Tibial nerve (tissue), 4 donors: ENCODE measurements at places on chromosomes 11 and 22. TPM values are rescaled to one million over a fixed set of nuclear protein-coding genes. Genes with fewer than 3 reads are reported as not detected.

GRCh38 chr11:61962213-61963015 is 5.0 kb downstream of the FTH1 start:
- no peak for DNase-seq

GRCh38 chr11:113332638-113333329 is 18.4 kb downstream of the TTC12 start:
- no peak for DNase-seq

DNA sequence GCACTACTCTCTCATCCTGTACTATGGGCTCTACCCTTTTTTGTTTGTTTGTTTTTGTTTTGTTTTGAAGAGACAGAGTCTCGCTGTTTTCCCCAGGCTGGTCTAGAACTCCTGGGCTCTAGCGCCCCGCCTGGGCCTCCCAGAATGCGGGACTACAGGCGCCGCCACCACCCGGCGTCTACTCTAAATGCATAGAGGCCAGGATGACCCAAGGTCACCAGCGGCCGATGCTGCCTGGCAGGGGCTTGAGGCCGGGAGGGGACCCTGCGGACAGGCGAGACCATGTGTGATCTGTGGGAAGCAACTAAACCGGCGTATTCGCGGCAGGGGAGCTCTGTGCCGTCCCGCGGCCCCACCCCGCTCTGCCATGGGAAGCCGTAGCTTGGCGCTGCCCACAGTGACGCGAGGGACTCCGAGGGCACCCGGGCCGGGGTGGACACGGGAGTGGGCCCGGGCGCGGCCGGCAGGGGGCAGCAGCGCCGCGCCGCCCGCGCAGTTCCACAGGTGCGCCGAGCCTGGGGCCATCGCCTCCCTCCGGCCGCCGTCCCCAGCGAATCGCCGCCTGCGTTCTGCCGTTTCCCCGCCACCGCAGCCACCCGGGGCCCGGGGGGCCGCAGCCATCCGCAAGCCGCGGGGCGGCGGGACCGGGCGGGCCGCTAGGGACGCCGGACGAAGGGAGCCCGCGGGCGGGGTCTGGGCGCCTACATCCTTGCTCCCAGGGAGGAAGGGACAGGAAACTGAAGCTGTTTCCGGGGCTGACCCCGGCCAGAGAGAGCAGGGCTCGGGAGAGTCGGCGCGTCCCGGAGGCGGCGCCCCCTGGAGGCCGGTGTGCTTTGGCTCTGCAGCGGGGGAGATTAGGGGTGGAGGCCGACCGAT is 12.3 kb upstream of the HDHD5 start:
- DNase-seq = peak; percentile 54

DNA sequence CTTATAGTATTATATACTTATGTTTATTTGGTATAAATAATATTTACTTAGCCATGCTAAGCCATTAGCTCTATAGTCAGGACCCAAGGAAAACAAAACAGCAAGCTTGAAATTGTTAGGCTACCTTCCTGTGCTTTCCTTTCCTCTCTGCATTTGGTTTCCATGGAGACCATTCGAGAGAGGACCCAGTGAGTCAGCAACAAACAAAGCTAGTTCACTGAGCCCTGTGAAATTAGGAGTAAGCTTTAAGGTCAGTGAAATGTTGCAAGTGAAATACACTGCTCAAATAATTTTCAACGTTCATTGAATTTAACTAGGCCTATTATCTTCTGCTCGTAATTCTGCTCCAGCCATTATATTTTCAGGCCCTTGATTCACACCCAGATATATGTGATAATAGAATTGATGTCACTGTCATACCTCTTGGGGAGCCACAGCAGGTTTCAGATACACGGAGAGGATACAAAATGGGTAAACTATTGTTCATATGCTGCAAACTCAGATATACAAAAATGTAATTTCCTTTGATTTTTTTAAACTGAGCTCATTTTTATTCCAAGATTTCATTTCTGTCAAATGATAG is 9.1 kb upstream of the OR10D3 start:
- no peak for DNase-seq

DNA sequence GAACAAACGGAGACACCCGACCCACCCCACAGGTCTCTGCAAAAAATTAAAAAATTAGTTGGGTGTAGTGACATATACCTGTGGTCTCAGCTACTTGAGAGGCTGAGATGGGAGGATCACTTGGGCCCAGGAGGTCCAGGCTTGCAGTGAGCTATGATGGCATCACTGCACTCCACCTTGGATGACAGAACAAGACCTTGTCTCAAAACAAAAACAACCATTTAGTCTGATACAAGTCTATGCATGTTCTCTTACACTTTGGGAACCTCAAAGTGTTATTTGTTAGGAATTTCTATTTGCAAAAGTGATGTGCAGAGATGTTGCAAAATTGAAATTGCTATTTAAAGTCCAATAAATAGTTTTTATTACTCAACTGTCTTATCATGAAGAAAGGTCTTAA is 14.3 kb downstream of the ATG13 start:
- DNase-seq = no peak

Gene C11orf87
- total RNA-seq = not detected

DNA sequence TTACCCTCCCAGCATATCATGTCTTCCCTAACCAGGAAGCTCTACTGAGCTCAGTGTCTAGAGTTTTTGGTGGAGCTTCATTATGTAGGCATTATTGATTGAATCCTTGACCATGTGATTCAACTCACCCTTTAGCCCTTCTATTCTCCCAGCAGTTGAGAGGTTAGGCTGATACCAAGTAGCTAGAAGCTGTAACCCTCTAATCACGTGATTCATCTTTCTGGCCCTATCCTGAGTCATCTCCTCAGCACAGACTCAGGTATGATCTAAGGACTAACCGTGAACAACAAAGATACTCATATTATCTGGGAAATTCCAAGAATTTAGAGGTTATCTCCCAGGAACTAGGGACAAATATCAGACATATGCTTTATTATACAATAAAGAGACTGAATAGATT is 625.5 kb downstream of the JRKL start:
- no peak for DNase-seq

DNA sequence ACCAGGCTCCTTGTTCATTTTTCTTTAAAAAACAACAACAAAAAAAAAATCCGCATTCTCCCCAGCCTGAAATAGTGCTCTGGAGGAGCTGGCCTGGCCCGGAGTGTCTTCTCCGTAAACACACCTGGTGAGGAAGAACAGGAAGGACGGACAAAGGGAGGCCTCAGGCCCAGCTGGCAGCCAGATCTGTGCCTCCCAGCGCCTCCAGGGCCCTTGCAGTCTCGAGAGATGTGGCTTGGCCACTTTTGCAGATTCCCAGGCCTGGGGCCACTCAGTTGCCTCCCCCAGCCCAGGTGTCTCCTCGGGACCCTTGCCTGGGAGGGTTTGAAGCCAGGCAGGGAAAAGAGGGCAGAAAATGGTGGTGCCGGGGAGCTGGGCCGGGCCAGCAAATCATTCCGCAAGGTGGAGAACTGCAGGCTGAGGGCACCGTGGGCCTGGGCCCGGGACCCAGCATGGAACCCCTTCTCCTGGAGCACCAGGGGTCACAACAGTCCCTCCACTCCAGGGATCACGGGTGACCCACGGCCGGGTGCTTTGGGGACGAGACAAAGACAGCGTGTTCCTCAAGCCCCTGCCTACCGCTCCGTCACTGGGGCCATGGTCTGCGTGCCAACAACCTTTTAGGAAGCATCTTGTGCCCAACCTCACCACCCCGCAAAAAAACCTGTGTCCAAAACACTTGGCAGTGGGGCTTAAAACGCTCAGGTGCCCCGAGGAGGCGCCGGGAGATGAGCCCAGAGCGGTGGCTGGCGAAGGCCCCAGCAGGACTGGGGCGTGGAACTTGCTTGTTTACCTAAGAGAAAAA is 67.1 kb upstream of the WNT7B start:
- no peak for DNase-seq

GRCh38 chr11:69922596-69923111 is 103.4 kb upstream of the FGF3 start:
- no peak for DNase-seq

DNA sequence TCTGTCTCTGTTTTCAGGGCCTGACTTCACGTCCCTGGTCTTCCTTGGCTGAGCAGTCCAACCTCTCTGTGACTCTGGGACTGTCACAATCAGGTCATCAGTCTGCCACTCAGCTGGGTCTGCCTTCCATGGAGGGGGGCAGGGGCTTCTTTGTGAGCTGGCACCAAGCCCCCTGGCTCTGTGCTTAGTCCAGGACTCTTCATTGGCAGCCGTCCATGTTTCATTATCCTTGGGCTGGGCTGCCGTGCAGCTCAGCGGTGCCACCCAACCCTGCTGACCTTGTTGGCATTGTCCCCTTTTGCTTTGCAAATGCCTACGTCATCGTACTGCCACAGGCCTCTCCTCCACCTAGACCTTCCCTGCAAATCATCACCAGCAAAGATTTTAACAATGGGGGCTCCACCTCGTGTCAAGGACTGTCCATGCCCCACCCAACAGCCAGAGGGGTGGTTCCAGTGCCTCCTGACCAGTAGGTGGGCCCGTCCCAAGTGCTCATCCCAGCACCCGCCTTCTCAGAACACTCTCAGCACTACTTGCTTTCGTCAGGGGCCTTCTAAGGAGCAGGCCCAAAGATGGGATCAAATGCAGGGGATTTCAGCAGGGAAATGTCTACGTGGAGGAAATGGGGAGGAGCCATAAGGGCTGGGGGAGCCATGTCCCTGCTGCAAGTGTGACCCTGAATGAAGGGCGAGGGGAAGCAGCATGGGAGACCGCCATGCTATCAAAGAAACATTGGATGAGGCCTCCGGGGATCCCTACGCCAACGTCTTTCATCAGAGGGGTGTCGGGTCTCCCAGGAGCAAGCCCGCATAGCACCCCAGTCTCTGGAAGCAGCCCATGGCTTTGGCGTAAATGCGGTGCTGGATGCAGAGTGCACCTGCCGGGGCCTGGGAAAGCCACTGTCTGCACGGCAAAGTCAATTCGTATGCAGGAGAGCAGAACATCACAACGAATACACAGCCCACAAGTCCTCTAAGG is 18.2 kb downstream of the KRTAP5-6 start:
- no peak for DNase-seq

Gene CYTH4
- total RNA-seq = 14.9 TPM

- no peak for DNase-seq
These were observed 8.9 kb upstream of the FXYD2 start for GRCh38 chr11:117833401-117833891.

- no peak for DNase-seq
These were observed 1.7 kb downstream of the SMTN start for GRCh38 chr22:31082606-31083376.

- DNase-seq = no peak
These were observed 40.2 kb upstream of the CFAP300 start for GRCh38 chr11:102006835-102007566.

Gene WBP2NL
- 3.3 TPM for total RNA-seq

DNA sequence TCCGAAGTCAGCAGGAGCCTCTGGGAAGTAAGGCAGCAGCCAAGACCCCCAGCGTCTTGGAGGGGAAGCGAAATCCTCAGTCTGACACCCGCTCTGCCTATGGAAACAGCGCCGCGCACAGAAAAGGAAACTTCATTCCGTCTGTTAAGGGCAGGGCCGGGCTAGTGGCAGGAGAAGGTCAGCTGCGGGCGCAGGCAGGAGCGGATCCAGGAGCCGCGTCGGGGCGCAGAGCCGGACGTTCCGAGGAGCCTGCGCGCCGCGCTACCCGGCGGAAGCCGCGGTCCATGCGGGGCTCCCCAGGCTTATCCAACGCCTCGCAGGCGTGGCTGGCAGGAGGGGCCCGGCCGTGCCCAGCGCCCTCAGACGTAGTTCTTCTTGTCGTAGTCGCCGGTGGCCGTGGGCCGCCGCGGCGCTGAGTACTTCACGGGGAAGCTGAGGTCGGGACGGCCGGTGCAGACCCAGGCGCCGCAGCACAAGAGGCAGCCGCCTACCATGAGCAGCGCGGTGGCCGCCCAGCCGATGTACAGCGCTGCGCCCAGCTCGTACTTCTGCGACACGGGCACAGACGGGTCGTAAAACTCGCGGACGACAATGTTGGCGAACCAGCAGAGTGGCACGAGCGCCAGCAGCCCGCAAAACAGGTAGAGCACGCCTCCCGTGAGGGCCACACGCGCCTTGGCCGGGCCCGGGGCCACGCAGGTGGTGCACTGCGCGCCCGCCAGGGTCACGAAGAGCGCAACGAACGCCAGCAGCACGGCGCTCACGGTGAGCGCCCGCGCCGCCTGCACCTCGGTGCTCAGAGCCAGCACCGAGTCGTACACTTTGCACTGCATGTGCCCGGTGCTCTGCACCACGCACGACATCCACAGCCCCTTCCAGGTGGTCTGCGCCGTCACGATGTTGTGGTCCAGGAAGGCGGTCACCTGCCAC is 705 bp downstream of the CLDN5 start:
- no peak for DNase-seq

DNA sequence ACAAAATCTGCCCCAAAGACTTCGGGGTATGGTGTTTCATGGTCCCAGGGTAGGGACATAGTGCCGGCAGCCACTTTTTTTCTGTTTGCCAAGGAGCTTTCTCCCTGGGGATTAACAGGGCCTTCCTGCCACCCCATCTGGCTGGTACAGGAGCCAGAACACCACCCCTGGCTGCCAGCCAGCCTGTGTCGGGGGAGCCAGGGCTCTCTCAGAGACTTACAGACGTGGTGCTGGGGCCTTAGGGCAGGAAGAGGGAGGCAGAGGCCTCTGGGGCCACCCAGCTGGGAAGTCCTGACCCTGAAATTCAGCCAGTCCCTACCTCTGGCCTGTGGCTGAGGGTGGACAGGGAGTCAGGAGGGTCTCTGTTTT is 52.4 kb upstream of the CDON start:
- no peak for DNase-seq

Gene TMEM25
- 25.6 TPM for total RNA-seq

Gene UPK3A
- total RNA-seq = not detected

DNA sequence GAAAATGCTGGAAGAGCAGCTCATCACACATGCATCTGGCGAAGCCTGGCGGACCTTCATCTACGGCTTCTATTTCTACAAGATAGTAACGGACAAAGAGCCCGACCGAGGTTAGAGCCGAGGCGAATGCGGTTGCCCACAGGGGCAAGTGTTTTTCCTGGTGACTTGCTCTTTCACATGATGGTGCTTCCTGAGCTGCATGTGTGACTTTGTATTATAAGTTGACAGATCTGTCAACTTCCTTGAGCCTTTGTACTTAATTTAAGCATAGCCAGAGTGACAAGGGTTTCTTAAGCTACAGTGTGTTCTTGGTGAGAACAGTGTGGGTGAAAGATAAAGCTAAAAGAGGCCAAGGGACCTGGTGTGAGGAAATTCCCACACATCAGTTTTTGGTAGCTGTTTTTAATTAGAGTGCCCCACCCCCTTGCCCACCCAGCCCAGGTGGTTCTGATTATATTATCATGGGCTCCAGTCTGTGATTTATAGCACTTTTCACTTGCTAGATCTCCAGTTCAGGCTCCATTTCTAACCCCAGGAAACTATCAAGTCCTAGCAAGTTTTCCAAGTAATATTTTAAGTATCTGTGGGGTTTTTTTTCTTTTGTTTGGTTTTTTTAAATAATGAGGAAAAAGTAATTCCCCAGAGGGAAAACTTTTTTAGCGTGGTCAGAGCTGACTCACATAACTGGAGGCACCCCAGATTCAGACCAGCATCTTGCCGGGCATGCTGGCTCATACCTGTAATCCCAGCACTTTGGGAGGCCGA is 68.0 kb upstream of the YWHAH start:
- DNase-seq = no peak

Gene MYEOV
- 26.7 TPM for total RNA-seq

DNA sequence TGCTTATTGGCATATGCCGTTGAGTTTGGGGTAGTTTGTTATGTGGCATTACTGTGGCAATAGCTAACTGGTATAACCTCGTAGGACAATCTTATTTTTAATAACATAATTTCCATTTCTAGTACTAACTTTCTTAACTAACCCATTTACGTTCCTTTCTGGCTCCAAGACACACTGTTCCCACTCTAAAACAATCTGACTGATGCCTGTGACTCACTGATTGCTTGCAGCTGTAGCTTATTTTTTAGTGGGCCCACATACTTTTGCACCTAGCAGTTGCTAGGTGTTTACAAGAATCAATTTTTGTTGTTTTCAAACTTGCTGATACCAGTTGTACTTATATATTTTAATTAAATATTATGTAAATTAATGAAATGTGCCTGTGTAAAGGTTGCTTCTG is 52.2 kb downstream of the FAT3 start:
- no peak for DNase-seq
